ENCODE measurements at places on chromosomes 3 and 15. TPM values are rescaled to one million over a fixed set of nuclear protein-coding genes. Genes with fewer than 3 reads are reported as not detected.

The EPHB1 gene
- 6.8 TPM for total RNA-seq

The ZNF80 gene
- total RNA-seq = 0.06 TPM

The EPB42 gene
- total RNA-seq = 14.8 TPM

The AHSG gene
- total RNA-seq = 1.3 TPM

The CCRL2 gene
- total RNA-seq = 2.6 TPM

The TP63 gene
- total RNA-seq = 2.9 TPM

The CMSS1 gene
- total RNA-seq = 7.7 TPM

The GPR87 gene
- 0.12 TPM for total RNA-seq

The DNAJB8 gene
- total RNA-seq = not detected

The USP50 gene
- total RNA-seq = 1.4 TPM

The CISH gene
- 36.6 TPM for total RNA-seq

The SYNPR gene
- not detected for total RNA-seq

The CP gene
- total RNA-seq = 0.64 TPM

The UCN2 gene
- total RNA-seq = 0.29 TPM

The KY gene
- 27.6 TPM for total RNA-seq

The P2RY12 gene
- total RNA-seq = 2.5 TPM

The NR2E3 gene
- 1.2 TPM for total RNA-seq

The BSN gene
- total RNA-seq = 1.5 TPM

The PYGO1 gene
- total RNA-seq = 13.1 TPM

The CERS3 gene
- total RNA-seq = 0.06 TPM

The TM4SF4 gene
- 0.58 TPM for total RNA-seq

The SEMA7A gene
- total RNA-seq = 6.2 TPM

The TXNRD3 gene
- total RNA-seq = 19.2 TPM

The EFHB gene
- total RNA-seq = 1.5 TPM

The SERP1 gene
- 209 TPM for total RNA-seq

The LHFPL4 gene
- not detected for total RNA-seq

The CTXN2 gene
- total RNA-seq = not detected

The FNDC3B gene
- 110 TPM for total RNA-seq

The SYNM gene
- 33.3 TPM for total RNA-seq

The PSTPIP1 gene
- total RNA-seq = 14.6 TPM

The ZPLD1 gene
- total RNA-seq = 0.12 TPM

The GNAT1 gene
- total RNA-seq = not detected

The NANOGP8 gene
- total RNA-seq = 1.7 TPM

The GOLGA8Q gene
- 1.3 TPM for total RNA-seq

The GRK7 gene
- total RNA-seq = not detected

The STARD5 gene
- total RNA-seq = 8.2 TPM
